Jurkat, Clone E6-1 (cell line): ENCODE measurements at places on chromosomes 12 and 14.

- no peak for DNase-seq
Observed at GRCh38 chr12:98678236-98678945, 33.3 kb downstream of the APAF1 start.

GRCh38 chr14:89910691-89911009 lies 43.9 kb downstream of the EFCAB11 start:
- no peak for DNase-seq

- no peak for DNase-seq
Observed at GRCh38 chr14:83887866-83888265, 1642.1 kb upstream of the FLRT2 start.

GRCh38 chr14:102878970-102879460 lies 43.4 kb upstream of the AMN start:
- DNase-seq, result no peak

DNA sequence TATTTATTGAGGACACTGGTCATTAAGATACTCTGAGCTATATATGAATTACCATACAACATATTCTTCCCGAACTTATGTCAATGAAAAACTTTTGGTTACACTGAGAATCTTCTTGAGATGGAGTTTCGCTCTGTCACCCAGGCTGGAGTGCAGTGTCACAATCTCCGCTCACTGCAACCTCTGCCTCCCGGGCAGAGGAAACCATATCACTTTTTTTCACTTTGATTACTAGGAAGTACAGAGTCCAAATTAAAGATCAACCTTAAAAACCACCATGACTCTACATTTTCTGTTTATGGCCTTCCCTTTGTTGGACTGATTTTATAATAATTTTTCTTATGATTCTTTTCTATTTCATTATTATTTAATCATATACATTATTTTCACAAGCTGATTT lies 336.5 kb downstream of the FSCB start:
- DNase-seq, result no peak

GRCh38 chr12:29427964-29428363 lies 47.0 kb upstream of the ERGIC2 start:
- DNase-seq, result peak; percentile 9

DNA sequence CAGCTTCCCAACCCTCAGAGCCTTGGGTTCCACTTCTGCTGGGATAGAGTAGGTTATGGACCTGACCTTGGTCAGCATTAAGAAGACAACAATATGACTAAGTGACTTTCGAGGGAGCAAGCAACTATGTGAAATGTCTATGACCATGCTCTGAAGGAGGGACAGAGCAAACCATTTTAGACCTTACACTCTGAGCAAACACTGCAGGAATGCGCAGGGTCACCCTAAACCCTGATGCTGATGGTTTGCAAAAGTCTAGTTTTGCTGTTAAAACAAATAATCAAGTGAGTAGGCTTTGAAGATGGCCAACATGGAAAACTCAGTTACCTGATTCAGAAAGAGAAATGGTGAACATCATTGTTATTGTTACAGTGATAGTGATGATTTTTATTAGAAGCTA lies 8.7 kb downstream of the ZCCHC8 start:
- DNase-seq, result no peak

GRCh38 chr14:69096781-69097475 lies 56.0 kb downstream of the DCAF5 start:
- no peak for DNase-seq

DNA sequence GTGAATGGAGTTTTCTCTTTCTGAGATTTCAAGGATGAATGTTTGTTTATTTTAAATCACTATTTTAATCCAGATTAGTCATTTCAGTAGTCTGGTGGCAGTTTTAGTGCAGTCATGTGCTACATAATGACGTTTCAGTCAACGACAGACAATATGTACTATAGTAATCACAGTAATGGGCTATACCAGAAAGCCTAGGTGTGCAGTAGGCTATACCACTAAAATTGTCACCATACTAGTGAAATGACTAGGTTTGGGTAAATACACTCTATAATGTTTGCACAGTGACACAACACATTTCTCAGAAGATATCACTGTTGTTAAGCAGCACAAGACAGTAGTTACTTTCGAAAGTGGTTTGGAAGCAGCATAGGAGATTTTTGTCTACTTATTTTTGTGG lies 203.1 kb downstream of the ETNK1 start:
- DNase-seq, result no peak

GRCh38 chr12:56326533-56326932 lies 7.3 kb downstream of the PAN2 start:
- DNase-seq, result no peak

GRCh38 chr14:104085032-104085888 lies at the start of gene ASPG:
ASPG (plus strand) TSS chr14:104085700; CDS start chr14:104085771, 71 bp downstream.
- no peak for DNase-seq

DNA sequence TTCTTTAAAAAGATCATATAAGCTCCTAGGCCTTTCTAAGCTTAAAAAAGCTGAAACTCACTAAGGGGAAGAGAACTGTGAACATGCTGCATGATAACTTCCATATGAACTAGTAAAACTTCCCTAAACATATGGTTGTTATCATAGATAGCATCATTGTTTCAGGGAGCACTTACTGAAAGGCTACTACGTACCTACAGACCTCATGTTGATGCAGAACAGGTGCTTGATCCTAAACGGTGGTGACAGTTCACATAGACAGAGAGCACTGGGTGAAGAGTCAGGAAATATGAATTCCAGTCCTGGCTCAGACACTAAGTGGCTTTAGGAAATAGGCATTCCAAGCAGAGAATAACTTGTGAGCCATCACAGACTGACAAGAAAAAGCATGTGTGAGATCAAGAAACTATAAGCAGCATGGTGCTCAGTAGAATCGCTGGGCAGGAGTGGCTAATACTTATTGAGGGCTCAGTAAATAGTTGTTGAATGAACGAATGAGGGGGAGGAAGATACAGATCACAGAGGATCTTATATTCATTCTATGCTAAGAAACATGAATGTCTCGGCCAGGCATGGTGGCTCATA lies 78.4 kb upstream of the NUDT4 start:
- no peak for DNase-seq

DNA sequence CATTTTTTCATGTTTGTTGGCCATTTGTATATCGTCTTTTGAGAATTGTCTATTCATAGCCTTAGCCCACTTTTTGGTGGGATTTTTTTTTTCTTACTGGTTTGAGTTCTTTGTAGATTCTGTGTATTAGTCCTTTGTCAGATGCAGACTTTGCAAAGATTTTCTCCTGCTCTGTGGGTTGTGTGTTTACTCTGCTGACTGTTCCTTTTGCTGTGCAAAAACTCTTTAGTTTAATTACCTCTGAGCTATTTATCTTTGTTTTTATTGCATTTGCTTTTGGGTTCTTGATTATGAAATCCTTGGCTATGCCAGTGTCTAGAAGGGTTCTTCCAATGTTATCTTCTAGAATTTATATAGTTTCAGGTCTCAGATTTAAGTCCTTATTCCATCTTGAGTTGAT lies 220.0 kb downstream of the FUT8 start:
- no peak for DNase-seq

DNA sequence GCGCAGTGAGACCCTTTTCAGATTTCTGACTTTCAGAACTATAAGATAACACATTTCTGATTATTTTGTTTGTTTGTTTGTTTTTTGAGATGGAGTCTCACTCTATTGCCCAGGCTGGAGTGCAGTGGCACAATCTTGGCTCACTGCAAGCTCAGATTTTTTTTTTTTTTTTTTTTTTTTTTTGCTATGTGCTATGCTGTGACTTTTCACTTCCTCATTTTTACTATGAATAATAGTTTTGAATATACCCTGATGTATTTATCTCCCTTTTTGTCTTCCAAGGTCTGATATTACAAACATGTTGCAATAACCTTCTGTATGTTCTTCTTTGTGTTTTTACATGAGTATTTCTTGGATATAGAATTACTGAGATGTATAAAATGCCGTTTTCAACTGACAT lies 658.7 kb upstream of the SEL1L start:
- no peak for DNase-seq

- DNase-seq, result peak; percentile 32
Observed at GRCh38 chr14:69580009-69580577, 5.4 kb upstream of the CCDC177 start.

DNA sequence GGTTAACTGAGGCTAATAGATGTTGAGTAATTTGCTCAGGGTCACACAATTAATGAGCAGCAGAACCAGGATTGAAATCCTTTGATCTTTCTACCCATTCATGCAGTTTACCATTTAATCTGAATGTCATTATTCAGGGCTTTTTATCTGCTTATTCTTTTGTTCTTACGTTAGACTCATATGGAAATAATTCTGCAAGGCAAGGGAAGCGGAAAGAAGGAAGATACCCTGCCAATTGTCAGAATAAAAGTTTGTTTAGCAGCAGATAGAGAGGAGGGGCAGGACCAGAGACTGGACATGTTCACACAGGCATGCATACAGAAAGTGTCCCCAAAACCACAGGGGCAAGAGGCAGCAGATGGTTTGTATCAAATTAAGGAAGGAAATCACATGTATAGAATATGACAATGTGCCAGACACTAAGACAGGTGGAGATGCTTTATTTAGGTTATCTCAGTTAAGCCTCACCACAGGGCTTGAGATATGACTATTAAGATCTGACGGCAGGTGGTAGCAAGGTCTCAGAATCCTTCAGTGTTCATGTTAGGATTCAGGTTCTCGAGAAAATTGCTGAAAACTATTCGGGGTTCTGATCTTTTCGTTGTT lies 29.8 kb downstream of the BRMS1L start:
- no peak for DNase-seq

GRCh38 chr12:50074936-50075807 lies 10.0 kb upstream of the SMARCD1 start:
- DNase-seq, result no peak

- no peak for DNase-seq
Observed at GRCh38 chr12:24049728-24050127, 100.3 kb upstream of the SOX5 start.

DNA sequence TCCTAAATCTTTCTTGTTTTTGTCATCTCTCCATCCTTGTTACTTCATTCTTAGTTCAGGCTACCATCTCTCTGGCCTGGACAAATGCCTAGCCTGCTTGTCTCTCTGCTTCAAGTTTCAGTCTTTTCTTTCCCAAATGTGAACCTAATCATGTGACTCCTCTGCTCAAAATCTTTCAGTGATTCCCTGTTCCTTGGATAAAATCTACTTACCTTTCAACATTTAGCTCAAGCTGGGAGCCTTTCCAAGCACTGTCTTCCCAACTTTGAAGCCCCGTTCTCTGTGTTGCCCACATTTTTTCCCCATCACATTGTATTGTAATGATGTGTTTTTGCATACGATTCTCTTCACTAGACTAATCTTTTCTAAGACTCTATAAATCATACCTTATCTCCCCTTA lies 24.7 kb downstream of the SLC7A8 start:
- no peak for DNase-seq

- no peak for DNase-seq
Observed at GRCh38 chr14:81314443-81315175, 85.5 kb downstream of the STON2 start.

GRCh38 chr14:47044841-47045240 lies 393.3 kb upstream of the RPL10L start:
- DNase-seq, result no peak

- no peak for DNase-seq
Observed at GRCh38 chr14:50812180-50812579, 18.8 kb downstream of the NIN start.

DNA sequence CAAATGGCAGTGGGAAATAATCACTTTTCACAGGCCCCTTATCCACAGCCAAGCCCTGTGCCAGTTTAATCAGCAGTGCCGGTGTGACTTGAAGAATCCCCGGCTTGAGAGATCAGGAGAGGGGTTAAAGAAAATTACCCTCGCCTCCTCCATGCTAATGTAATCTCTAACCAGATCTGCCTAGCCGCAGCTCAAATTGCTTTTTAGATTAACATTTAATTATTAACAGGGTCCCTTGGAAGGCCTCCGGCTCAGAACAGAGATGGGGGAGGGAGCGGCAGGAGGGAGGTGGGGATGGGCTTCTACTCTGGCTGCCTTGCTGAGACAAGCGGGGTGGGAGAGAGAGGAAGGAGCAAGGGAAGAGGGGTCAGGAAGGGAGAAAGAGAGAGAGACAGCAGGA lies 24.0 kb downstream of the FAM222A start:
- no peak for DNase-seq

- no peak for DNase-seq
Observed at GRCh38 chr12:115873451-115874082, 403.9 kb downstream of the MED13L start.

- DNase-seq, result no peak
Observed at GRCh38 chr14:48275301-48275700, 599.9 kb upstream of the MDGA2 start.

DNA sequence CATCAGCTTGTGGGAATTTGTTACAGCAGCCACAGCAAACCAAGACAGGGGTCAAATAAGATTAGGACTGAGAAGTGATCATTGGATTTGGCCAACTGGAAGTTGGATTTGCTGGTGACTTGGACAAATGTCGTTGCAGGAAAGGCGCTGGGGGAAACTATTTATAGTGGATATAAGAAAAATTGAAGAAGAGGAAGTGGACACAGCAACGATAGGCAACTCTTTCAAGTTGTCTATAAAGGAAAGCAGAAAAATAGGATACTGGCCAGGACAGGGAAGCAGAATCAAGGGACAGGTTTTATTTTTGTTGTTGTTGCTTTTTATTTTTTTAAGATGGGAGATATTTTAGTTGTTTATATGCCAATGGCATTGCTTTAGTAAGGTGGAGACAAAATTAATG lies 56.2 kb upstream of the RTRAF start:
- DNase-seq, result no peak

- no peak for DNase-seq
Observed at GRCh38 chr12:28145216-28145615, 45.0 kb upstream of the CCDC91 start.
